Glutamatergic neuron (in vitro differentiated cells): ENCODE measurements at places on chromosomes 1 and 21. TPM values are rescaled to one million over a fixed set of nuclear protein-coding genes. Genes with fewer than 3 reads are reported as not detected.

CASQ1 gene
- not detected for total RNA-seq

EDN2 gene
- not detected for total RNA-seq

DDX59 gene
- total RNA-seq: 10.6 TPM

LAMC2 gene
- total RNA-seq: 2.8 TPM

IL19 gene
- total RNA-seq: not detected

F3 gene
- total RNA-seq: 0.93 TPM

CELA3B gene
- not detected for total RNA-seq

MSH4 gene
- 0.20 TPM for total RNA-seq

TSPEAR gene
- not detected for total RNA-seq

REN gene
- total RNA-seq: not detected

FNDC5 gene
- 743 TPM for total RNA-seq

PGLYRP4 gene
- total RNA-seq: not detected

SMG5 gene
- total RNA-seq: 86.6 TPM

GON4L gene
- 82.8 TPM for total RNA-seq

ALPL gene
- total RNA-seq: 10.0 TPM

ELAPOR1 gene
- 1.5 TPM for total RNA-seq

VCAM1 gene
- total RNA-seq: 0.98 TPM

S100B gene
- total RNA-seq: not detected

TENT5C gene
- total RNA-seq: 0.27 TPM

WDR64 gene
- total RNA-seq: not detected

MYOG gene
- not detected for total RNA-seq

PDZK1IP1 gene
- not detected for total RNA-seq

UTS2 gene
- total RNA-seq: not detected

SPATA1 gene
- total RNA-seq: 1.3 TPM

TRIM63 gene
- total RNA-seq: not detected

SERPINC1 gene
- total RNA-seq: not detected

FRRS1 gene
- 1.3 TPM for total RNA-seq

UBE2G2 gene
- total RNA-seq: 77.7 TPM

NGF gene
- total RNA-seq: 0.83 TPM
